ENCODE measurements at places on chromosomes 11 and 22. TPM values are rescaled to one million over a fixed set of nuclear protein-coding genes. Genes with fewer than 3 reads are reported as not detected.

GRM5 gene
- total RNA-seq = not detected

TUB gene
- total RNA-seq = 4.5 TPM

IFITM10 gene
- total RNA-seq = not detected

SYT9 gene
- total RNA-seq = not detected

ZC3H12C gene
- total RNA-seq = 10.9 TPM

CHRM1 gene
- not detected for total RNA-seq

CCDC116 gene
- not detected for total RNA-seq

RBFOX2 gene
- total RNA-seq = 117 TPM

NOX4 gene
- total RNA-seq = 3.0 TPM

OR8K1 gene
- not detected for total RNA-seq

PLXNB2 gene
- total RNA-seq = 100 TPM

SAA2 gene
- total RNA-seq = not detected

KRTAP5-9 gene
- total RNA-seq = not detected

CAPRIN1 gene
- total RNA-seq = 166 TPM

INTS4 gene
- total RNA-seq = 22.0 TPM

C11orf42 gene
- total RNA-seq = not detected

CCND1 gene
- total RNA-seq = 125 TPM

EMID1 gene
- total RNA-seq = 0.30 TPM

MRPL16 gene
- 67.1 TPM for total RNA-seq

ART1 gene
- not detected for total RNA-seq

ESAM gene
- under 0.01 TPM for total RNA-seq

CLDN5 gene
- 0.50 TPM for total RNA-seq

B3GAT1 gene
- not detected for total RNA-seq

ENTHD1 gene
- total RNA-seq = not detected

CDC42EP1 gene
- 70.0 TPM for total RNA-seq

MS4A7 gene
- not detected for total RNA-seq

KIRREL3 gene
- 0.15 TPM for total RNA-seq

IGSF9B gene
- total RNA-seq = 0.15 TPM

UBTFL1 gene
- total RNA-seq = not detected

RELA gene
- 43.6 TPM for total RNA-seq

OMP gene
- not detected for total RNA-seq

ANKK1 gene
- total RNA-seq = not detected
